ENCODE measurements at places on chromosomes 1 and 21.

DNA sequence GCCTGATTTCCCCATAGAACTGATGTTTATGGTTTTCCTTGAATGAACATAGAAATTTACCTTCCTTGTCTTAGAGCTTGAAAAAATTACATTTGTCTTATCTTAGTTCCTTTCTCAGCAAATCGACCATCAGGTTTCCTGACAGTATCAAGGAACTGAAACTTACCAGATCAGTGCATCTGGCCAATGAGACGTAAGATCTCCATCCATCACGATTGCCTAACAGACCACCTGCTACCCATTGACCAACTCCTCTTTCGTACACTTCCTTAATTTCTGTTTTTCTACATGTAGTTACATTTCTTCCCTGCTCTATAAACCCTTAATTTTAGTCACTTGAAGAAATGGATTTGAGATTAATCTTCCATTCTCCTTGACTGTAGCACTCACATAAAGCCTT, 57.4 kb upstream of the TMPRSS15 start:
- no peak for DNase-seq

DNA sequence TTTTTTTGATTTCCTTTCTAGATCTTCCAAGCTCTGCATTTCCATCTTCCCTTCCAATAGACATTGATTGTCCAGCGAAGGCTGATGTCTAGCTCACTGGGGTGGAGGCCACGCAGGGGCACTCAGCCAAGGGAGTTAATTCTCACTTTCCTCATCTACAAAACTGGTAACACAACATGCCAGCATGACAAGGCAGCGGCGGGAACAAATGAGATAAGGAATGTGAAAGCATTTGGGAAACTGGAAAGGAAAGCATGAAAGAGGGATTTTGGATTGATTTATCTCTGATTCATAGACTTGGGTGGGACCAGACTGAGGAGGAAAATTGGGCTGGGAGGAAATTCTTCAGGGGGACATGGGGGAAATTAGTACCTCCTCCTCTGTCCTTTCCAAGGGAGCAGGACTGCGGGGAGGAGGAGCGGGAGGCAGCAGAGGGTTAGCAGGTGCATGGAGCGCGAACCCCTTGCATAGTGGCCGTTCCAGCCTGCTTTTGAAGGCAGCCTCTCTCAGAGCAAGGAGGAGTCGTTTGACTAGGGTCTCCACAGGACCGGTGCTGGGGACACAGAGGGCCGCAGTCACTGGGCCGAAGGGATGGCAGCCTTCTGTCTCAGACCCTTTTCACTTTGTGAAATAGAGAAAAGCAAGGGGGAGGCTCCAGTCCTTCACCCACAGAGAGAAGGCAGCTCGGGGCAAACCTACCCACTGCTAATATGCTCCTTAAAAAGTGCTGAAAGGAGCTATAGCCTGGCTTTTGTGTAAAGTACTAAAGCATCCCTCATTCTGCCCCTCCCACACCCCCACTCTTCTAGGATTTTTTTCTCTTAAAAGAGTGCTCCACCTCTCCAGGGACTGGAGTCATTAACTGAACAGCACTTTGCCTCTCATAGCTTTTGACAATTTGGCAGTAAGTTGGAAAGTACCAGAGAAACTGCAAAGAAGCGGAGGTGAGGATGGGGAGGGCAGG, 89.2 kb downstream of the PLXNA2 start:
- no peak for DNase-seq

DNA sequence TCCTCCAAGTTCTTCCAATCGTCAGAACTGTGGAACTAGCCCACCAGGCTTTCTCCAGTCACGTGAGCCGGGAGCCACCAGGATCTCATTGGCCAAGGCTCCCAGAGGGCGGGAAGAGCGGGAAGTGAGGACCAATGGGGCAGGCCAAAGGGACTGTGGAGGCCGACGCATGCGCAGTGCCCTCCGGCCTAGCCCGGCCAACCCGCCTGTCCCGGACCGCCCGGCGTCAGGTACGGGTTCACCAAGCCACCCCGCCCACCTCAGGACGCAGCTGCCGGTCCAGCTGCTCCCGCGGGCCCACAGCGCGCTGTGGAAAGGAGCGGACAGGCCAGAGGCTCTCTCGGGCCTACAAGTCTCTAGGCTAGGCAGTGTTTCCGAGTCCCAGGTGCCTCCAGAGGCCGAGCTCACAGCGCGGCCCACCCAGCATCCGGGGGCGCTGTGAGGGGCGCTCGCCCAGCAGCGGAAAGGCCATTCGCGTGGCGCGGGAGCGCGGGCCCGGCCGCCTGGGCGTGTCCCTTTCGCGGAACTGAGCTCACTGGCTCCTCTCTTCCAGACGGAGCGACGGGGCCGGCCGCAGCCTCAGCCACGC, 10.9 kb downstream of the OR14I1 start:
- DNase-seq = no peak

- no peak for DNase-seq
Observed at GRCh38 chr1:11920239-11920903, 5.9 kb downstream of the KIAA2013 start.

DNA sequence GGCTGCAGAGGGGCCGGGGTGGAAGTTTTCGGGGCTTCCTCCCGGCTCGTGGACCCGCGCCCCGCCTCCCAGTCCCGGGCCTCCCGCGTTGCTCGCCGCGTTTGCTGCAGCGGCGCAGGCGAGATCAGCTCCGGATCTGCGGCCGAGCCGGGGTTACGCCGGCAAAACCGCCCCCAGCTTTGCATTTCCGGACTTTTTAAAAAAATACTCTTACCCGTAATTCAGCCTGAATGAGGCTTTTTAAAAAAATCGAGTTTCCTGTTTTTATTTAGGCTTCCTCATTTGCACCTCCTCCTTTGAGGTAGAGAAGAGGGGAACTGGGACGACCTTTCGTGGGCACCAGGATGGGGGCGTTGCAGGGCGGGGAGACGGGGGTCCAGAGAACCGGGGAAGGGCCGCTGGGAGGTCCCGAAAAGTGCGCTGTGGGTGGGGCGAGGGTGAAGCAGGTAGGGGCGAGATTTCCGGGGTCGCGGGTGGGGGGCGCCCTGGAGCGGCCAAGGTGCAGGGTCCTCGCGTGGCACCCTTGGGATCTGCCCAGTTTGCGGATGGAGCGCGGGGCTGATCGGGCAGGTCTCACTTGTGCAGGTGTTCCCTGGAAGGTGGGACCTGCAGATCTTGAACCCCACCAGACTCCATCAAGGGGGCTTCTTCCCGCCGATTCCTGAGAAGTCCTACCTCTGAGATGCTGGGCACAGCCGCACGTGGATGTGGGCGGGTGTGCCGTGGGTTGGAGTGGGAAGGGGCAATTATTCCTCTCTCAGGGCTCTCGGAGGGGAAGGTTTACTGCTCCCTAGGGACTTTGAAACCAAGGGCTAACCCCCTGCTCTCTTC, 1.1 kb downstream of the PIK3CD start:
- no peak for DNase-seq

DNA sequence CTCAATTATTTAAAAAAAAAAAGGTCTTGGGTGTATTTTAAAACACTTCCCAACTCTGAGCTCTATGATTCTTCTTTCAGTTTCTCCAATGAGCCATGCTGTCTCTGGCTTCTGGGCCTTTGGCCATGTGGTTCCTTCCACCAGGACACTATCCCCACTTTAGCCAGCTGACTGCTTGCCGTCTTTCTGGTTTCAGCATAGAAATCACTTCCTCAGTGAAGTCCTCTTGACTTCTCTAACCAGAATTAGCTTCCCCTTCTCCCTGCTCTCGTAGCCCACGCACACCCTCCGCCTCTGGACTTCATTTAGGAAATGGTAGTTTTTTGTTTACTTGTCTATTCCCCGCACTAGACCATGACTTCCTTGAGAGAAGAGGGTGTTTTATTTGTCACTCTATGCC, 1.1 kb upstream of the DIO1 start:
- no peak for DNase-seq

GRCh38 chr1:236322566-236323409, 41.0 kb upstream of the ERO1B start:
- DNase-seq = no peak

DNA sequence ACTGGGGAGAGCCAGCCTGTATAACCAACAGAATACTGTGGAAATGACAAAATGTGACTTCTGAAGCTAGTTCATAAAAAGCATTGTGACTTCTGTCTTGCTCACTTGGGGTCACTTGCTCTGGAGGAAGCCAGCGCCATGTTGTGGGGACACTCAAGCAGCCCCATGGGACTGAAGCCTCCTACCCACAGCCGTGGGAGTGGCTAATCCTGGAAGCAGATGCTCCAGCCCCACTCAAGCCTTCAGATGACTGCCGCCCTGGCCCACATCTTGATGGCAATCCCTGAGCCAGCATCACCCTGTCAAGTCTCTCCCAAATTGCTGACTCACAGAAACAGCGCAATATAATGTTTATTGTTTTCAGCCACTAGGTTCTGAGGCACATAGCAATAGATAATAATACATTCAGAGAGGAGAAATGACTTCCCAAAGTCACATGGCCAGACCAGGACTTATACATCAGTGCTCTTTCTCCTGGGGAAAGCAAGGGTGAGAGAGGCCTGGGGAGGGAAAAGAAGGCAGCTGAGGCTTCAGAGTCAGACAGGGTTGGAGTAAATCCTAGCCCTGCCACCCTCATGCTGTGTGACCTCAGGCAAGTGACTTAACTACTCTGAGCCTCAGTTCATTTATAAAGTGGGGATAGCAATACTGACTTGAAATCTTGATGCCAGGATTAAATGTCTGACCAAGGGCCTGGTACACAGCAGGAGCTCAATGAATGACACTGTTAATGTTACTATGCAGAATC, 5.0 kb upstream of the TNFRSF8 start:
- no peak for DNase-seq

GRCh38 chr1:23909412-23909811, 3.8 kb downstream of the CNR2 start:
- no peak for DNase-seq

DNA sequence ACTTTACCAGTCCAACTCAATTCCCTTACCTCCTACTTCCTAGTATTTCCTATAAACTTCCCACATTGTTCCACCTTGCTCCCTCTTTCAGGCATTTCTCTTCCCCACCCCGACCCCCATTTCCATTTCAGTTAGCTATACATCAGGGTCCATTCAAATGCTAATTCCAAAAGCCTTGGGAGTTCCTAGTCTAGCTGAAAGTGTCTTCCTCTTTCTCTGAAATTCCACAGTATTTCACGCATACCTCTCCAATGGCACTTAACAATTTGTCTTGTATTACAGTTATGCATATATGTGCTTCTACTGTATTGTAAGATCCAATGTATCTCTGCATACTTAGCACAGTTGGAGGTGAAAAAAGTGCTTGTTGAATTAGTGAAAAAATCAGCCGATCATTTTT, 94.9 kb downstream of the ZNF644 start:
- DNase-seq = no peak

GRCh38 chr21:38303300-38303699, 46.5 kb downstream of the KCNJ15 start:
- no peak for DNase-seq

DNA sequence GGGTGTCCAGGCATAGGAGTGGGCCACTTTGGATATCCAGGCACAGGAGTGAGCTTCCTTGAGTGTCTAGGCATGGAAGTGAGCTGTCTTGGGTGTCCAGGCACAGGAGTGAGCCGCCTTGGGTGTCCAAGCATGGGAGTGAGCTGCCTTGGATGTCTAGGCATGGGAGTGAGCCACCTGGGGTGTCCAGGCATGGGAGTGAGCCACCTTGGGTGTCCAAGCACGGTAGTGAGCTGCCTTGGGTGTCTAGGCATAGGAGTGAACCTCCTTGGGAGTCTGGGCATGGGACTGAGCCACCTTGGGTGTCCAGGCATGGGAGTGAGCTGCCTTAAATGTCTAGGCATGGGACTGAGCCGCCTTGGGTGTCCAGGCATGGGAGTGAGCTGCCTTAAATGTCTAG, 146.3 kb downstream of the C1orf94 start:
- DNase-seq = no peak

- peak; percentile 31 for DNase-seq
Observed at GRCh38 chr1:14037101-14037847, 337.3 kb downstream of the PRDM2 start.

GRCh38 chr1:112744009-112744578, 29.0 kb upstream of the PPM1J start:
- DNase-seq = peak; percentile 81

DNA sequence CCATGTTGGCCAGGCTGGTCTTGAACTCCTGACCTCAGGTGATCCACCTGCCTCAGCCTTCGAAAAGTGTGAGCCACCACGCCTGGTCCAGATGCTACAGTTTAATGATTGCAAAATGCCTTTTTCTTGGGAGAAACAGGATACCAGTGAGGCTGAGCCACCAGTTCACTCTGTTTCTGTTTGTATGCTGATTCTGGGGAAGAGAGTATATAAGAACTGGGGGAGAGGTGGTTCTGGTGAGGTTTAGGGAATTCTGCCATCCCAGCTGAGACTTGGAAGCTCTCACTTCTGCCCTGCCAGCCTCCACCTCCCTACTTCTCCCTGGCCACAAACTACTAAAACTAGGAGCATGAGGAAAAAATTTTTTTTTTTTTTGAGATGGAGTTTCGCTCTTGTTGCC, 8.1 kb upstream of the PMF1 start:
- DNase-seq = no peak

GRCh38 chr1:98388441-98388840, 273.1 kb upstream of the SNX7 start:
- no peak for DNase-seq

- no peak for DNase-seq
Observed at GRCh38 chr1:52367272-52367671, 1.3 kb upstream of the CC2D1B start.

GRCh38 chr1:151547119-151547899, 7.2 kb downstream of the TUFT1 start:
- DNase-seq = no peak

DNA sequence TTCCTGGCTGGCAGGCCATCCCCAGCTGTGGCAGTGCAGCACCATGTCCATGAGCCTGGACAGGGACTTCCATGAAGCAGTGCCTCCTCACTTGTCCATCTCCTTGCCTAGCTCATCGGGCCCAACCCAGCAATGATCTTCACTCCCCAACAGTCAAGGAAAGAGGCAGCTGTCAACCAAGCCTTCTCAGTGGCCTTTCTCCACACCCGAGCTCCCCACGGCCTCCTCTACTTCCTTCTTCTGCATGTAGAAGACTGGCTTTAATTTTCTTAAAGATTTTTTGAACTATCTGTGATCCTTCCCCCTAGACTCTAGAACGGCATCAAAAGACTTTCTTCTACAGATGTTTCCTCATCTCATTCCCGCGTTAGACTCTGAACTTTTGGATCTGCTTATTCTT, 65.5 kb upstream of the COA6 start:
- no peak for DNase-seq

GRCh38 chr1:198598796-198599321, 40.0 kb upstream of the PTPRC start:
- peak; percentile 36 for DNase-seq

DNA sequence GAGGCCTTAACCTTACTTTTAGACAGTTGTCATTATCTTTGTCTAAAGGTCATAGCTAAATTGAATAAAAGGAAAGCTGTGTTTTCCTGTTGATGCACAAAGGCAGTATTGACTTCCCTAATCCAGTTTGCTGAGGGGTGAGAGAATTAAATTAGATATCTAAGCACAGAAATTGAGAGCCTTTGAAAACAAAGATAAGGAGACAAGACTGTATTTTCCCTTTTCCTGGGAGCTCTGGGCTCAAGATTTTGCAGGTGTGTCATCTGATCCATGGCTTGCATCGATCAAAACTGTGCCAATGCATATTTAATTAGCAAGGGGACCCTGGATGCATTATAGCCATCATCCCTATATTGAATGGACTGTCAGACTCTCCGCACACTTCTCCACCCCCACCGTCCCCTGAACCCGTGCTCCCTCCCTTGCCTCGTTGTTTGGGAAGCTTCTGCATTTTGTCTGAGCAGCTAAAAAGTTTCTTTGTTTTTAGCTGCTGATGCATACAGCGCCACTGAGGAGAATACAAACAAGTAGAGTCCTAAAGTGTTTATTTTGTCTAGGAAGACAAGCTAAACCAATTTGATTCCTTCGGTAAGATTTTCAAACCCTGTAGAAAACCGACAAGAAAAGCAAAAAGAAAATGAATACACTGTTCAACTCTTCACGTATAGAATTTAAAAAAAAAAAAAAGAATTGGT, 186.3 kb downstream of the NFIA start:
- DNase-seq = peak; percentile 29

All from retina (tissue), 1 donor.